RWPE1 (cell line): ENCODE measurements at places on chromosomes 5 and 9.

DNA sequence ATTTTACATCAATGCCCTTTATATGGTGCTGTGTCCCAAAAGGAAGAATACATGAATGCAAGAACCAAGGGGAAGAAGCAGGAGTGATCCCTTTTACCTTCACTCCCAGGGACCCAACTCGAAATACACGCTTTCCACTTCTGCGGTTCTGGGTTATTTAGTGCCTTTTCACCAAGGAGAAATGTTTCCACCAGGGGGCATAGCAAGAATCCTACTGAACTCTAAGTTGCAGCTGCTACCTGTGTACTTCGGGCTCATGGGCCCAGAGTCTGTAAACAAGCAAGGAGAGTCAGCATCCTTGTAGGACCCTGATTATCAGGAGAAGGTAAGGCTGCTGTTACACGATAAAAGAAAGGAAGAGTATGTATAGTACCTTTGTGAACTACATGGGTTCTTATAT, 45.7 kb downstream of the DPYSL3 start:
- no peak for DNase-seq

GRCh38 chr5:128258372-128258771, 174.8 kb downstream of the SLC12A2 start:
- DNase-seq, result no peak

DNA sequence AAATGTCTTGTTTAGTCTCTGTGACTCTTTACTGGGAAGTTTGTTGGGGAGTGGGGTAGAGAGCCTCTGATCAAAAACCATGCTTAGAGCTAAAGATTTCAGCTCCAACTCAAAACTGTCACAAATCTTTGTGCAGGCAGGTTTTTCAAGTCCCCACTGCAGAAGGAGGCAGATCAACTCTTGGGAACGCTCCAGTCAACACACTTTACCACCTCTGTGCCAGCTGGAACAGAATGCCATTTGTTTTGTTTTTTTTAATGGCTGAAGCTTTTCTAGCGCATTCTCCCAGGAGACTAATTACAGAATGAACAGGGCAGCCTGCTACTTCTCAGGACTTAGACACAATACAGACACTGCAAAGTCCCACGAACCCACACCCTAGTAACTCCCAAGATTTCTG, 17.9 kb upstream of the LHX6 start:
- DNase-seq, result no peak

DNA sequence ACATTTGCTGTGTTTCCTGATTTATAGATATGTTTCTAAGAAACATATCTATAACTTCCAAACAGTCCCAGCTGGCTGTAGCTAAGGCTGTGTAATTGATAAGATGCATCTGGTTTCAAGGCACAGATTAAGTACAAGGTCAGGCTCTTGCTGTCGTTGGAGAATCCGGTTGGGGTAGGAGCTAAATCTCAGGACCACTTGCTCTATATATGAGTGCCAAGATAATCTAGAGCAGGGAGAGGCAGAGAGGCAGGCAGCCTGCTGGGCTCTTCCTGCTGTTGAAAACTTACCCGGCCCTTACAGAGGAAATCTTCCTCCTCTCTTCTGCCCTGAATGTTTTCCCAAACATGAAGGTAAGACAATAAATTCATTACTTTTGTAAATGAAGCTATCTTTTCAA, at the start of gene C7:
Gene C7 (plus strand): TSS at position 234 of the 400 bp plus-strand sequence. CDS start 114 bp downstream, at position 348.
- no peak for DNase-seq

GRCh38 chr9:129287619-129288305, 109.7 kb upstream of the IER5L start:
- DNase-seq, result no peak
